ENCODE measurements at places on chromosomes 11 and 22.

GRCh38 chr11:63603180-63603518 is 11.1 kb downstream of the PLAAT3 start:
- no peak for DNase-seq

- no peak for DNase-seq
Observed at GRCh38 chr11:15670520-15671070, 555.9 kb downstream of the INSC start.

DNA sequence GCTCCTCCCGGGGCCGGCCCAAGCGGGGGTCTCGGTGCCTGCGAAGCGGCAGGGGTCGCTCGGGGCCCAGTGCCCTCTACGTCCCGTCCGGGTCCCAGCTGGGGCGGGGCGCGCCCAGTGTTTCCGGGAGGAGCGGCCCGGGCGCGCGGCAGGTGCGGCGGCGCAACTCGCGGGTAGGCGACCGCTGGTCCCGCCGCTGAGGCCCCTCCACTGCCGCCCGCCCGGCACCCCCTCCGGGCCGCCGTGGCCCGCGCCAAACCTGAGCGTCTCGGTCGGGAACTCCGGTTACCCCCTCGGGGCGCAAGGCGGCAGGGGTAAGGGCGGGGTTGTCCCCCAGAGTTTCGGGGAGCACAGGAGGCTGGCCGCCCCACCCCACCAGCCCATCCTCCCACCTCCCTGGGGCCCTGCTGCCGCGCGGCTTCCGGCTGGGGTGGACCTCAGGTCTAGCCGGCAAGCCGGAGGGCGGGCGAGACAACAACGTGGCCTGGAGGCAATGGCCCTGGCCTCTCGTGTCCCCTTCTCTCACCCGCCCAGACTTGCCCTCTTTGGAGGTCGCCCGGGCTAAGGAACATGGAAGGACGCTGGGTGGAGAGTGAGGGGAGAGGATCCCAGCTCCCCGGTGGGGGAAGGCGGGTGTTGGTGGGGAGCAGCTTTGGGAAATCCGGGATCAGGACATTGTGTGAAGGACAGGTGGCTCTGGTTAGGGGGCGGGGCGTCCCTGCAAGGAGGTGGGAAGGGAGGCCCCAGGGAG is 398 bp upstream of the CRACR2B start:
- no peak for DNase-seq

GRCh38 chr11:130214861-130215530 is 55.4 kb downstream of the ST14 start:
- DNase-seq: no peak

DNA sequence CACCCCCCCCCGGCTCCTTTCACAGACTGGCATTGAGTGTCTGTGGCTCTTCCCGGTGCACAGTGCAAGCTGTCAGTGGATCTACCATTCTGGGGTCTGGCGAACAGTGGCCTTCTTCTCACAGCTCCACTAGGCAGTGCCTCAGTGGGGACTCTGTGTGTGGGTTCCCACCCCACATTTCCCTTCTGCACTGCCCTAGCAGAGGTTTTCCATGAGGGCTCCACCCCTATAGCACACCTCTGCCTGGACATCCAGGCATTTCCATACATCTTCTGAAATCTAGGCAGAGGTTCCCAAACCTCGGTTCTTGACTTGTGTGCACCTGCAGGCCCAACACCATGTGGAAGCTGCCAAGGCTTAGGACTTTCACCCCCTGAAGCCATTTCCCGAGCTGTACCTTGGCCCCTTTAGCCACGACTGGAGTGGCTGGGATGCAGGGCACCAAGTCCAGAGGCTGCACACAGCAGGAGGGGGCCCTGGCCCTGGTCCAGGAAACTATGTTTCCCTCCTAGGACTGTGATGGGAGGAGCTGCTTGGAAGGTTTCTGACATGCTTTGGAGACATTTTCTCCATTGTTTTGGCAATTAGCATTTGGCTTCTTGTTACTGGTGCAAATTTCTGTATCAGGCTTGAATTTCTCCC is 26.0 kb downstream of the BCL2L13 start:
- DNase-seq: no peak

DNA sequence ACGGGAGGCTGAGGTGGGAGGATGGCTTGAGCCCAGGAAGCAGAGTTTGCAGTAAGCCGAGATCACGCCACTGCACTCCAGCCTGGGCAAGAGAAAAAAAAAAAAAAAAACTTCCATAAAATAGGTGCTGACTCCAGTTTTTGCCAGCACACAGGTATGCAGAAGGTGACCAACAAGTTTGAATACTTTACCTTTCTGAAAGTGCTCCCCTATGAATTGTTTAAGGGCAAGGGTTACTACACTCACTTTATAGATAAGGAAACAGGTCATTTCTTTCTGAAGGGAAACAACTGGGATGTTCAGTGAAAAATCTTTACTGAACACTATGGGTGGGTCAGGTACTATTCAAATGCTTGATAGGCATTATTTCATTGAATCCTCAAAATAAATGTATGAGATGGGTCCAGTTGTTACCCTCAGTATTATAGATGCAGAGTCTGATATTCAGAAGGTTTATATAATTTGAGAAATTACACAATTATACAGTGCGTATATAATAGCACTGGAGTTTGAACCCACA is 538.5 kb downstream of the INSC start:
- no peak for DNase-seq

- no peak for DNase-seq
Observed at GRCh38 chr22:24093855-24094254, 82.8 kb downstream of the CABIN1 start.

DNA sequence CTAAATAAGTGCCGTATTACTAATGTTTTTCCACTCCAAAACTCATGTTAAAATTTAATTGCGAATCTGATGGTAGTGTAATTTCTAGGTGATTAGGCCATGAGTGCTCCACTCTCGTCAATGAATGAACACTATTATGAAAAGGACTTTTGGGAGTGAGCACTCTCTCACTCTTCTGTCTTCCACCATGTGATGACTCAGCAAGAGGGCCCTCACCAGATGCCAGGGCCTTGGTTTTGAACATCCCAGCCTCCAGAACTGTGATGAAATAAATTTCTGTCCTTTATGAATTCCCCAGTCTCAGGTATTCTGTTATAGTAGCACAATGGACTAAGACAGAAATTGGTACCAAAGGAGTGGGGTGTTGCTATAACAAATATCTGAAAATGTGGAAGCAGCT is 8.1 kb downstream of the JRKL start:
- DNase-seq: no peak

- DNase-seq: no peak
Observed at GRCh38 chr11:79932612-79933011, 491.8 kb upstream of the TENM4 start.

GRCh38 chr11:125724125-125724524 is 22.0 kb upstream of the PATE1 start:
- no peak for DNase-seq

DNA sequence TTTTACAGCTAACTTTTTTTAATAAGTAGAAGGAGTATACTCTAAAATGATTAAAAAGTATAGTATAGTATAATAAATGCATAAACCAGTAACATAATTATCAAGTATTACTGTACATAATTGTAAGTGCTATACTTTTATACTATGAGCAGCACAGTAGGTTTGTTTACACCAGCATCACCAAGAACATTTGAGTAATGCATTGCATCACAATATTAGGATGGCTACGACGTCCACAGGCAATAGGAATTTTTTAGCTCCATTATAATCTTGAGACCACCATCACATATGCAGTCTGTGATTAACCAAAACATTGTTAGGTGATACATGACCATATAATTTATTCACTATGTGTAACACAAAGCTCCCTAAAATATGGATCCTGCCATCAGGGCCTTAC is 20.4 kb downstream of the RNF141 start:
- DNase-seq: no peak

DNA sequence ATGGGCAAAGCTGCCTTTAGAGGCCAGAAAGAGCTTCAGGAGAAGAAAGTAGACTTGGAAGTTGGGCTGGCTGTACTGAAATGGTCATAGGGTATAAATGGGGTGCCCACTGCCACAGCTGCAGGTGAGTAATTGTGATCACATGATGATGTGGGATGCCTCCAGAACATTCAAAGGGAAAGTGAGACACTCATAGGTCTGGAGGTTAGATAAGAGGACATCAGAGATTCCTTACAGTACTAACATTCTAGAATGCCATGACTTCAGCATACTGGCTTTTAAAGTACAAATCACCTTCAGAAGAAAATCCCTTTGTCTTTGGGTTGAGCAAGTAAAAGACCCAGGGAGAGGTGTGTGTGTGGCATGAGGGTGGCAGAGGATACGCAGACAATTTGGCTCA is 419.2 kb downstream of the TENM4 start:
- no peak for DNase-seq

- no peak for DNase-seq
Observed at GRCh38 chr22:38455530-38456271, 702 bp upstream of the KCNJ4 start.

GRCh38 chr11:12088047-12088481 is 22.3 kb upstream of the MICAL2 start:
- no peak for DNase-seq

GRCh38 chr11:2519862-2520735 is 75.3 kb downstream of the KCNQ1 start:
- DNase-seq: no peak

DNA sequence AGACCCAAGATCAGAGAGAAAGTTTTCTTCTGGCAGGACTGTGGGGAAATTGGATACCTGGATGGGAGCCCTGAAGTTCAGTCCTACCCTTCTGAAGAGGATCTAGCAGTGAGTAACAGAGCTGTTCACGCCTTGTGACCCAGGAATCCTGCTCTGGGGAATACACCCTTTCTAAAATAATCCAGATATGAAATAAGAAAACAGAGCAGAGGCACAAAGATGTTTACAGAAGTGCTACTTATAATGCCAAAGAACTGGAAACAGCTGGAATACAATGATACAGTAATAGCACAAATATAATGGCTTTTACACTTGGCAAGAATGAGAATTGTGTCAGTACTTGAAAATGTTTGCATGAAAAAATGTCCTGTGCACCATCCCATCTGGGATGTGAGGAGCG is 304.0 kb upstream of the NARS2 start:
- DNase-seq: no peak

DNA sequence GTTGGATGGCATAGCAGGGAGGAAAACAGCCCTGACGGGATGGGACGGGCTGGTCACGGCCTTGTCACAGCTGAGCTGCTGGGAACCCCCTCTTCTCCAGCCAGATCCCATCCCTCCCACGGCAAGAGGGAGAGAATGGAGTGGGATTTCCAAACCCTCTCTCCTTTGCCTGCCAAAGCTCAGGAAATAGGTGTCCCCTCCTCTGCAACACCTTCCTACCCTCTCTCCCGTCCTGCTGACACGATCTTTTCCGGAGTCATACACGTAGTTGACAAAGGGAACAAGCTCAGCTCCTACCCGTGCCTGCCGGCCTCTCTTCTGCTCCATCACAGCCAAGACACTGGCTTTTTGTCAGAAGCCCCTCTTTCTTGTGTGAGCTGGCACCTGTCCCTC is 48.1 kb downstream of the PISD start:
- no peak for DNase-seq

GRCh38 chr11:91850533-91851275 is 373.9 kb upstream of the FAT3 start:
- DNase-seq: no peak

GRCh38 chr11:17171916-17172315 is 35.9 kb downstream of the PIK3C2A start:
- no peak for DNase-seq

DNA sequence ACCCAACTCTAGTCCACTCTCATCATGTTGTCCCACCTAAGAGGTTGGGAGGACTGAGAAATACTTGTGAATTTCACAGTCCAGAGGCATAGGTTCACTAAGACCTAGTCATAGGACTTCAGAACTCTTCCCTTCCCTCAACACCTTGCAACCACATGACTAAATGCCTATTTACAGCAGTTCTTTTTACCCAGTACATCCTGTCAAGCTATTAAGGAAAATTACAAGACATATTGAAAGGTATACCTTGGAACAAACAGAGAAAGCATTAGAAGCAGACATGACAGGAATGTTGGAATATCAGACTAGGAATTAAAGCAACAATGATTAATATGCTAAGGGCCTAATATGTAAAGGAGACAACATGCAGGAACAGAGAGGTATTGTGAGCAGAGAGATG is 563.8 kb upstream of the LRRC4C start:
- DNase-seq: no peak

DNA sequence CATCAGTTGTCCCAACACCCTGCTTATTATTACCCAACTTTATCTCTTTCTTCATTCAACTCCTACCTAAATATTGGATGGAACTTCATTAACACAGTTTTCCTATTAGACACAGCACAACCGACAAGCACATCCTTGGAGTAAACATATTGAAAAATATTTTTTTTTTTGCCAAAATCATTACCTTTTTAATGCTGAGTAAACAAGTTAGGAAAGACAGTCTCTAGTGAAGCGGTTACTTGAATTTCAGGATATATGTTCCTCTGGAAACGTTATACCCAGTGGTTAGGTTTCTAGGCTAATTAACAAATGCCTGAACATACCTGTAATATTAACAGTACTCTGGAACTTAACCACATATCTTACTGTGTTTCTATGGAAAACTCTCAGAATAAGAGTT is 11.4 kb downstream of the SESN3 start:
- DNase-seq: no peak

- DNase-seq: no peak
Observed at GRCh38 chr11:58125469-58125868, at the start of gene OR9I1. OR9I1 (minus strand) TSS chr11:58125530; CDS start chr11:58119444, 6,086 bp downstream.

DNA sequence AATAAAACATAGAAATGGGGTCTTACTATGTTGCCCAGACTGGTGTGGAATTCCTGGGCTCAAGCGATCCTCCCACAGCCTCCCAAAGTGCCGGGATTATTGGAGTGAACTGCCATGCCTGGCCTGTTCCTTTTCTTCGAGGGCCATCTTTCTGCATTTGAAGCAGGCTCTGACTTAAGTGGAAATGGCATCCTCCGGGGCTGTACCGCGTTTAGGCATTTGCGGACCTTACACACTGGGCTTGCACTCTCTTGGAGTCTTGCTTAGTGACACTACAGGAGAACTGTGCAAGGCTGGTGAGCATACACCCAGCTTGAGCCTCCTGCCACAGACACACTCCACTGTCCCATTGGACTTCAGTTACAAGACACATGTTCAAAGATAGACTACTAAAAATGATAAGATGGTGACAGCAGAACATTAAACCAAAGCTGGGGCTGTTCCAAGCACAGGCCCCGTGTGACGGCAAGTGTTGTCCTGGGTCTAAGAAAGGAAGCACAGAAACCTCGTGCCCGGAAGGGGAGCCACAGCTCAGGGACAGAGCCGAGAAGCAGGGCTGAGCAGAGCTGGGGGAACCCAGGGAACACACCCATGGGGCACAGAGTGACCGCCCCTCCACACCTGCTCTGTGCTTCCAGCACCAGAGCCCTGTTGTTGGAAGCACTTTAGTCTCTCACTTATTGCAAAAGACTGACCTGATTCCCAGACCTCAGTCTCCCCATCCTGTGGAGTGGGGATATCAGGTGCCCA is 59.0 kb upstream of the SHANK2 start:
- DNase-seq: no peak

GRCh38 chr11:17696741-17697140 is 22.6 kb upstream of the MYOD1 start:
- DNase-seq: no peak
